NCI-H460 (cell line): ENCODE measurements at places on chromosomes 13 and 19. TPM values are rescaled to one million over a fixed set of nuclear protein-coding genes. Genes with fewer than 3 reads are reported as not detected.

CNN2 gene
- total RNA-seq: 22.2 and 27.5 TPM in 2 replicates

DNA sequence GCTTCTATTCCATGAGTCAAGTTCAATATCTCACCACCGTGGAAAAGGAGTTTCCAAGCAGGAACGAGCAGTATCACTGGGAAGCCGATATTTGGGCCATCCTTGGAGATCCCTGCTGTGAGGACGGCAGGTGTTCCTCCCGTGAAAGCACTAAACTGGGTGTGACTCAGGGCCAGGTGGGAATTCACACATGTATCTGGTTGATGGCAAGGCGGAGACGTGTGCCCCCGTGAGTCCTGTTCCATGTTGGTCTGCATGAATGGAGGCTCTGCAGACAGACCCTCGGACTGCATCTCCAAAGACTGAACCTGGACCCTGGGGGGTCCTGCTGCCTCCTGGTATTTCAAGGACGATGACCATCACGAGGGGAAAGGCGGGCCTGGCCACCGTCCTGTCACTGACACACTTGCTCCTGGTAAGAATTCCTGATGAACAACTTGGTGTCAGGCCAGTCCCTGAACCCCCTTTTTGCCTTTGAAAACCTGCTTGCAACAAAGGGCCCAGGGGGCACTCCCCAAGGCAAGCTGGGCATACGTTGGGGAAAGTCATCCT is 22.8 kb upstream of the GAS6 start:
- no peak for DNase-seq

GRCh38 chr19:1364070-1364704 is 19.5 kb upstream of the NDUFS7 start:
- no peak for DNase-seq

- no peak for DNase-seq
Measured at GRCh38 chr19:47499371-47499770, 15.4 kb upstream of the KPTN start.

DNA sequence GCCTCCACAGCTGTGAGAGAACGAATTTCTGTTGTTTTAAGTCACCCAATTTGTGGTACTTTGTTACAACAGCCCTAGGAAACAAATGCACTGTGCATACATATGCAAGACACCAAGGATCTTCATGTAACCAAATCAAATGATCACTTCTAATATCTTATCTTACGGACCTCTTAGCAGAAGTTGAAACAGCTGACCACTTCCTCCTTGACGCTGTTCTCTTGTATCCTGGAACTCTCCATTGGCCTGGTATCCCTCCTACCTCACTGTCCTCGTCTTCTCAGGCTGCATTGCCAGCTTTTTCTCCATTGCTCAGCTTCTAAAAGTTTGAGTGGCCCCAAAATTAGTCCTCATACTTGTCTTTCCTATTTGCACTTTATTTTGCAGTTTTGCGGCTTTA is 200.4 kb downstream of the DLEU7 start:
- no peak for DNase-seq

GRCh38 chr13:42883771-42884467 is 102.5 kb downstream of the FAM216B start:
- DNase-seq: peak; percentile 56

CABP5 gene
- total RNA-seq: not detected in 2 replicates

URAD gene
- total RNA-seq: not detected in 2 replicates

RGL3 gene
- total RNA-seq: 7.3 and 8.6 TPM in 2 replicates

ZNF418 gene
- not detected in 2 replicates for total RNA-seq

NLRP5 gene
- not detected in 2 replicates for total RNA-seq

- DNase-seq: no peak
Measured at GRCh38 chr19:16366433-16367260, 42.0 kb downstream of the KLF2 start.
